GM10248 (cell line): ENCODE measurements at places on chromosomes 7 and 10.

DNA sequence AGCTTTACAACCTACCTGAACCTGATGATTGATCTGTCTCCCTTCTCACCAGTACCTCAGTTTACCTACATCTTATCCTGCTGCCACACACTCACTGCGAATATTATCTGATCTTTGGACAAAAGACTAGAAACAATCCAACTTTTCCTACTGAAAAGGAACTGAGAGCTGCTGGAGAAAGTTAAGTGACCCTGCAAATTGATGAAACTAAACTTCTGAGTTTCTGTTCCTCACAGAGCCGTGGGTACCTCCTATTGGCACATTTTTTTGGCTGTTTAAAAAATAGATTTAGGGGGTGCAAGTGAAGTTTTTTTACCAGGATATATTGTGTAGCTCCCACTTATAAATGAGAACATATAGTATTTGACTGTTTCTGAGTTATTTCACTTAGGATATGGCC, 66.0 kb upstream of the STARD3NL start:
- DNase-seq, result no peak

- no peak for DNase-seq
Measured at GRCh38 chr7:84697506-84697905, 489.4 kb downstream of the SEMA3D start.

- DNase-seq, result no peak
Measured at GRCh38 chr10:122164023-122164601, 107.0 kb upstream of the BTBD16 start.

DNA sequence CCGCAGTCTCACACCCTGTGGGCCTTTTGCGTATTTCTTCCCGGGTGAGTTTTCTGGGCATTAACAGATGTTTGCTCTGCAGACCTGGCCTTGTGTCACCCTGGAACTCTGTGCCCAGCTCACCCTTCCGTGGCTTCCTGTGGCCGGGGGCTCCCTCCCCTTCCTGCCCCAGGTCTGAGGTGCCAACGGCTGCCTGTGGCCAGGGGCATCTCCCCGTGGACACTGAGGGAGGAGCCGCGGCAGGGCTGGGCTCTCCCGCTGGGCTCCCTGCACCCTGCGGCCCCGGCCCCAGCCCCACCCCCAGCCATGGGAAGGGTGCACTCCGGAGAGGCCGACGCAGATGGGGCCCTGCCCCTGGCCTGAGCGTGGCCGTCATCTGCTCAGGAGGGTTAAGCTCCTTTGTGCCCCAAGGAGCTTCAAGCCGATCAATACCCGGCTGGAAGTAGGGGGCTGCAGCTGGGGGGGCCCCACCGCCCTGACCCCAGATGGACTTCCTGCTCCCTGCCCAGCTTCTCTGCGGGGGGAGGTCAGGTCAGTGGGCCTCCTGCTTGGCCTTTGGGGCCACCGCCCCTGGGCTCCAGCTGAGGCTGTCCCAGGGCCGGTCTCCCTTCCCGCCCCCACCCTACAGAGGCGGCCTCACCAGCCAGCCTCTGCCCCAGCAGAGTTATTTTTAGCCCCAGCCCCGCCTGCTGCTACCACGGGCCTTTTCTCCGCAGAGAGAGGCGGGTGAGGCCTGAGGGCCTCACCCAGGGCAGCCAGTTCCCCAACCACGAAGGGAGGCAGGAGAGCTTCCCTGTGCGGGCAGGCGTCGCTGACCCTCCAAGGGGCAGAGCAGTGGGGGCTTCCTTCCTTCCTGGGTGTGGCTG, 24.2 kb downstream of the PWWP2B start:
- no peak for DNase-seq

DNA sequence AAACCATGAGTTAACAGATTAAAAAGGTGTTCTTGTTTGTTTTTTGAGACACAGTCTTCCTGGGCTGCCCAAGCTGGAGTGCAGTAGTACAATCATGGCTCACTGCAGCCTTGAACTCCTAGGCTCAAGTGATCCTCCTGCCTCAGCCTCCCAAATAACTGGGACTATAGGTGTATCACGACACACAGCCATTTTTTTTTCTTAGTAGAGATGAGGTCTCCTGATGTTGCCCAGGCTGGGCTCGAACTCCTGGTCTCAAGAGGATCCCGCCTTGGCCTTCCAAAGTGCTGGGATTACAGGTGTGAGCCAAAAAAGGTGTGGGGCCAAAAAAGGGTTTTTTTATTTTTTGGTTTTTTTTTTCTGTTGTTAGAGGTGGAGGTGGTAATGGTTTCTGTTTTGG, 29.3 kb downstream of the KMT2C start:
- DNase-seq, result no peak

DNA sequence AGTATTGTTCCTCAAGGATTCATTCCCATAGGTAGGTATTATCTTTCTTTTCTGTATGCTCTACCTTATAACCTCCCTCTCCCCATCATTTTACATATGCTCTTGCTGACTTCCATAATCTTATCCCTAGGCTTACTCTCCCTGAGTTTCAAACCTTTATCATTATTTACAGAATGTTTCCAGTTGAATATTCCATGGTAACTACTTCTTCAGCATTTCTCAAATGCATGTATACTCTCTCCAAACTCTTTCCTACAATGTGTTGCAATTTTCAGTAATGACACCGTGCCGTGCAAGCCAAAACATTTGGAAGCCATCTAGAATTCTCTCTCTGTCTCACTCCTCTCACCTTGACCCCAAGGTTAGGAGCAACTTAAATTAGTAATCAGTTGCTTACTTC, 548.5 kb downstream of the MAGI2 start:
- DNase-seq, result no peak

GRCh38 chr10:28243923-28244322, 58.9 kb downstream of the MPP7 start:
- DNase-seq, result no peak

DNA sequence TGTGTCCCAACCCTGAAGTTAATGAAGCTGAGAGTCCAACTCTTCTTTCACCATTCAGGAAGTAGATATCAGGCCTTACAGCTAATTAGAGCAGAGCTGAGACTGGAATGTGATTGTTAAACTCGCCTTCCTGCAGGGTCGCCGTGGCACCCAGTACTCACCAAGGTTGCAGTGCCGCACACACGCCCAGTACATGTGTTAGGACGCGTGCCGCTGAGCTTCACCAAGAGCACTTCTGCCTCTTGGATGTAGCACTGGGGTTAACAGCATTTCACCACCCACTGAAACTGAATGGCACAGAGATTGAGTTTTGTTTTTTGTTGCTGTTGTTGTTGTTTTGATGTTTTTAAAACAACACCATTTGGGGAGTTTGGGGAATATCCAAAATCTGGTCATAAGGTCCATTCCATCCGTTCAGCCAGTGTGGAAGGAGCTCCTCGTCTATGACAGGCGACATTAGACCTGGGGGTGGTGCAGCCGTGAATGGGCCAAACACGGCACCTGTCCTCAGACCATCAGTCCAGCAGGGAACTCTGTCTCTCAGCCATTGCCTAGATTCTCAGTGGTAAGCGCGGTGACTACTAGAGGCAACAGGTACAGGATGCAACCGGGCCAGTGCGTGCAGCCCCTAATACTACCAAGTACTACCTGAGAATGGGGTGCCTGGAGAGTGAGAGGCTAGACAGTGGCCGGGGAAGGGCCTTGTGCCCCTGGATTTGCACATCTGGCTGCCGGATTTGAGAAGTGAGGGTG, 21.9 kb downstream of the WIPI2 start:
- DNase-seq, result no peak

- no peak for DNase-seq
Measured at GRCh38 chr10:118488710-118489497, 106.5 kb downstream of the PRLHR start.

DNA sequence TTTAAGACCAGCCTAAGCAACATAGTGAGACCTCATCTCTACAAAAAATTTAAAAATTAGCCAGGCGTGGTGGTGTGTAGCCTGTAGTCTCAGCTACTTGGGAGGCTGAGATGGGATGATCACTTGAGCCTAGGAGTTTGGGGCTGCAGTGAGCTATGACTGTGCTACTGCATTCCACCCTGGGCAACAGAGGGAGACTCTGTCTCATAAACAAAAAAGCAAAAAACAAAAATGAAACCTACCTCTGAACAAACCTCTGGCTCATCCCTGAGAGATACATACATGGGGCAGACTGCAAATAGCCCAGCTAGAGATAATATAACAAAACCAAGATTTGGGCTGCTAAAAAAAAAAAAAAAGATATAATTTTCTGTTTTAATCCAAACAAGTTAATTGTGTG, 19.5 kb downstream of the C10orf67 start:
- DNase-seq, result no peak

GRCh38 chr7:18626717-18627116, 131.2 kb downstream of the HDAC9 start:
- no peak for DNase-seq

GRCh38 chr7:112336936-112337576, 113.2 kb upstream of the IFRD1 start:
- no peak for DNase-seq

DNA sequence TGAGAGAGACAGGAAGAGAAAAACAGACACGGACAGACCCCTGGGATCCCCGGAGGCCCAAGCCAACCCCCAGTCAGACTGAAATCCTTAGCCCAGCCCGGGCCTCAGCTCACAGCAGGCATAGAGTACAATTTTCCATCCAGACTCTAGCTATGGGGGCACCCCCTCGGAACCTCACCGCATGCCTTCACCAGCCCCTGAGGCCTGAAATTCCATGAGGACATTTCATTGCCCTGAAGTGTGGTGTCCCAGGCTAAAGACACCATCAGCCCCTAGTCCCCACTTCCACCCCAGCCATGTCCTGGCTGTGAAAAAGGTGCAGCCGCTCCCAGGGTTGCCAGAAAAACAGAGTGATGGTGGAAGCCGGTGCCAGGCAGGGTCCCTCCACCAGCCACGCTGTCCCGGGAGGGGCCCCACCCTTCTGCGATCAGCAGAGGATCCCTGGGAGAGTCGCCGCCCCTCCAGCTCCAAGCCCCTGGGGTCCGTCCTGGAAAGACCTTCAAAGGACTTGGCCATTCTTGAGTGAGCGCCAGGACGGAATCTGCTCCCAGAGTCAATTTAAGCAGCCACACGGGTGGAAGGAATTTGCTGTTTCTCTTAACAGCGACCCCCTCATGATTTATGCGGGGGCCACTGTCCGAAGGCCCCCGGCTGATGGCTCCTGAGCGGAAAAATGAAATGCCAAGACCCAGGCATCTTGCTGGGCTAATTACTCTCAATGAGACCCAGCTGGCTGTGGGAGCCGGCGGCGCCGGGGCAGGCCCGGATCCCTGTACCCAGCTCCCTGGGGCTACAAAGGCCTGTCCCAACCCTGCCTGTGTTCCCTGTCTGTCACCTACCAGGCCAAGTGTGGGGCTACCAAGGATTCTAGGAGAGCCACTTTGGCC, 23.2 kb downstream of the MYL10 start:
- no peak for DNase-seq

- DNase-seq, result no peak
Measured at GRCh38 chr10:8221451-8221850, 167.0 kb downstream of the GATA3 start.
